ENCODE measurements at places on chromosomes 4 and X. TPM values are rescaled to one million over a fixed set of nuclear protein-coding genes. Genes with fewer than 3 reads are reported as not detected.

- no peak for DNase-seq
Measured at GRCh38 chr4:87445964-87446363, 23.6 kb downstream of the NUDT9 start.

Gene PNMA6A
- 1.5 TPM for total RNA-seq

GRCh38 chr4:4991541-4992099, 27.6 kb downstream of the CYTL1 start:
- DNase-seq: no peak

Gene ZXDA
- total RNA-seq: 8.2 TPM

All from renal cortical epithelial cell (primary cell).